ENCODE measurements at places on chromosomes 2 and 18.

GRCh38 chr2:101135412-101136296 is 15.5 kb downstream of the TBC1D8 start:
- DNase-seq: no peak

GRCh38 chr2:39546937-39547336 is 109.9 kb upstream of the MAP4K3 start:
- DNase-seq: no peak

DNA sequence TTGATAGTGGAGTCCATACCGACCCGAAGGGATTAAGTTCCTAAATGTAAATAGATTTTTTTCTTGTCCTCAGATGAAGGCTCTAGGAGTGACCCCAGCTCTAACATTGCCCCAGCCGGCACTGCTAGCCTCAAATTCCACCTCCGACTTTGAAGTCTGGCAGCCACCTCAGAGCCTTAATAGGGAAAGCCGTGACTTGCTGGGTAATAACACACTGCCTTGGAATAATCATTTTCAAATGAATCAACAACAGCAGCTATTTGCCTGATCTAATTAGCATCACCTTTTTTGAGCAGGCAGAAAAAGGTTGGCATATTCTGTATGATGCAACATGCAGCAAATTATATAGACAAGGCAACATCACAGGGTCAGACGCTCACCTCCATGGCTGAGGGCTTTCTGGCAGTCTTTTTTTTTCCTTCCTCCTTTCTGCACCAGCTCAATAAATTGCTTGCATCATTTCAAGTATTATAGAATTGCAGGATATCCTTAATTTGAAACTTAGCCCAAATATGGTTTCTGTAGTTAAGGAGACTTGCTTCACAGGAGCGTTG is 276.5 kb upstream of the ATP5MC3 start:
- no peak for DNase-seq

DNA sequence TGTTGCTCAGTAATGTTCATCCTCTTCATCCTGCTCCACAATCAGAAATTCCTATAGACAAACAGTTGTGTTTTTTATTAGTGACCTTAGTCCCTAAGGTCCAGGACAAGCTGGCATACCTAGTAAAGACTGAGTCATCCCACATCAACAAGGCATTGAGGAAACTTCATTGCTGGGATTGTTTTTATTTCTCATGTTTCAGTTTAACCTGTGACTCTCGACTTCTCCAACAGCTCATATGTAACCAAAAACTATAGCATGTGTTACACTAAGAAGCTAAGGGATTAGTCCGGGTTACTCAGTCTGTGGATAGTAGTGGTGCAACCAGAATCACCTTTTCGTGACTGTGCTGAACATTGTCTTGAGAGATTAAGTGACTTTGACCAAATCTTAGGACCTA is 292.1 kb downstream of the RDH14 start:
- DNase-seq: no peak

- no peak for DNase-seq
Measured at GRCh38 chr2:27149570-27150405, 984 bp downstream of the TCF23 start.

DNA sequence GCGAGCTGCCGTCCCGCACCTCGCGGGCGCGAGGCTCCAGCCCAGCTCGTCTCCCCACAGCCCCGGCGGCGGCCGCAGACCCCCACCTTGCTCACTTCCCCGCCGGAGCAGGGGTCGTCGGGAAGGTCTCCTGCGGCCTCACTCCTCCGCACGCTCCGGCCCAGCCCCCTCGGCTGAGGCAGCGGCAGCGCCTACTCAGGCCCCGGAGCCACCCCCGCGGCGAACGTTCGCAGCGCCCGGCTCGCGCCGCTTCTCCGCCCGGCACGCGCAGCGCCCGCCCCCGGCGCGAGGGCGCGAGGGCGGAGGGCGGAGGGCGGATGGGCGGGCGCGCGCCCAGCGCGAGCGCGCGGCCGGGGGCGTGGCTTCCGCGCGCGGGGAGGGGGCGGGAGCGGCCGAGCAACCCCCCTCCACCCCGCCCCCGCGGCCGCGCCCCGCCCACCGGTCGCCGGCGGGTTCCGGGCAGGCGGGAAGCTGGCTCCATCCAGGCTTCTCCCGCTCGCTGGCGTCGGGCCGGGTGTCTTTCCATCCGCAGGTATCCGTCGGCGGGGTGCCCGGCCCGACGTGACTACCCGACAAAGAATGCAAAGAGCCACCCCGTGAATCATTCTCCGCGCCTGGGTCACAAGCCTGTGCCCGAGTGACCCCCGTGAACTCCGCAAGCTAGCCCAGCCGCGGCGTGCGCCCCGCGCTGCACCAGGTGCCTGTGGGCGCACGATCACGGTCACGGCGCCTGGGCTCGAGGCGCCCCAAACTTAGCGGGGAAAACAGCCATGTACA is at the start of gene DTNB:
DTNB (minus strand) TSS at position 278 of the 777 bp plus-strand sequence. CDS start 20,917 bp downstream, outside the sequence.
- peak; percentile 65 for DNase-seq

GRCh38 chr18:13447621-13448334 is 229.2 kb downstream of the LDLRAD4 start:
- DNase-seq: no peak

GRCh38 chr2:175478096-175478768 is 296.7 kb upstream of the ATP5MC3 start:
- no peak for DNase-seq

- no peak for DNase-seq
Measured at GRCh38 chr18:74419761-74420160, 37.3 kb downstream of the DIPK1C start.

GRCh38 chr2:157267476-157267875 is 10.0 kb downstream of the GALNT5 start:
- DNase-seq: no peak

GRCh38 chr2:170222298-170222697 is 44.4 kb downstream of the MYO3B start:
- DNase-seq: no peak

- no peak for DNase-seq
Measured at GRCh38 chr18:32714571-32715148, 58.2 kb downstream of the KLHL14 start.

- DNase-seq: no peak
Measured at GRCh38 chr2:26479131-26479788, 1.3 kb upstream of the OTOF start.

DNA sequence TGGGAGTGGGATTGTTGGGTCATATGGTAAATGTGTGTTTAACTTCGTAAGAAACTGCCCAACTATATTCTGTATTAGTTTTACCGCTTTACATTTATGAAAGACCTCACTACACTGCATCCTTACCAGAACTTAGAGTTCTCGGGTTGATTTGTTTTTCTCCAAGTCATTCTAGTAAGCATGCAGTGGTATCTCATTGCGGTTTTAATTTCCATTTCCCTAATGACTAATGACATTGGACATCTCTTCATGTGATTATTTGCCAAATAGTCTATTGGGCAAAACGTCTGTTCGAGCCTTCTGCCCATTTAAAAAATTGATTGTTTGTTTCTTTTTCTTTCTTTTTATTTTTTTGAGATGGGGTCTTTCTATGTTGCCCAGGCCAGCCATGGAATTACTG is 6.8 kb downstream of the FBLN7 start:
- DNase-seq: no peak

- no peak for DNase-seq
Measured at GRCh38 chr2:173397539-173397938, 42.9 kb downstream of the CDCA7 start.

DNA sequence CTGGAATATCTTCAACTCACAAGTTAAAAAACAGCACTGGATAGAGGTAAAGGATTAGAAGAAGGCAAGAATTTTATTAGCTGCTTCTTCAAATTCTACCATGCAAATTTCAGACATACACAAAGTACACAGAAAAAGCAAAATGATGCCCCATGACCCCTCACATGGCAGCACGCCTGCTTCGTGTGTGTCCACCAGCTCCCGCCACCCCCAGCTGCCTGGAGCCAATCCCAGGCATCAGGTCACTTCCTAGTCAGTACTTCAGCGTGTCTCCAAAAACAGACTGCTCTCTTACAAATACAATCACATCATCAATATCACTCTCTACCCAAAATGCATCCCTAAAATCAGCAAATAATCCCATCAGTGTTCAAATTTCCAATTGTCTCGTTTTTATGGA is 35.8 kb downstream of the IMPA2 start:
- no peak for DNase-seq

- no peak for DNase-seq
Measured at GRCh38 chr2:21175895-21176646, 52.3 kb downstream of the TDRD15 start.

GRCh38 chr2:83595121-83595690 is 863.9 kb downstream of the SUCLG1 start:
- no peak for DNase-seq

- no peak for DNase-seq
Measured at GRCh38 chr18:11857177-11857887, 6.1 kb downstream of the CHMP1B start.

GRCh38 chr2:60529136-60529784 is 24.2 kb downstream of the BCL11A start:
- no peak for DNase-seq

DNA sequence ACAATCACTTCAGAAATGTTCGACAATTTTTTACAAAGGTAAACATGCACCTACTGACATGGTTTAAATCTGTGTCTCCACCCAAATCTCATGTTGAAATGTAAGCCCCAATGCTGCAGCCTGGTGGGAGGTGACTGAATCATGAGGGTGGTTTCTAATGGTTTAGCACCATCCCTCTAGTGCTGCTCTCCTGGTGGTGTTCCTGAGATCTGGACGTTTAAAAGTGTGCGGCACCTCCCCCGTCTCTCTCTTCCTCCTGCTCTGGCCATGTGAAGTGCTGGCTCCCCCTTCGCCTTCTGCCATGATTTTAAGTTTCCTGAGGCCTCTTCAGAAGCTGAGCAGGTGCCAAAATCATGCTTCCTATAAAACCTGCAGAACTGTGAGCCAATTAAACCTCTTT is 28.3 kb downstream of the MAP3K2 start:
- DNase-seq: no peak

DNA sequence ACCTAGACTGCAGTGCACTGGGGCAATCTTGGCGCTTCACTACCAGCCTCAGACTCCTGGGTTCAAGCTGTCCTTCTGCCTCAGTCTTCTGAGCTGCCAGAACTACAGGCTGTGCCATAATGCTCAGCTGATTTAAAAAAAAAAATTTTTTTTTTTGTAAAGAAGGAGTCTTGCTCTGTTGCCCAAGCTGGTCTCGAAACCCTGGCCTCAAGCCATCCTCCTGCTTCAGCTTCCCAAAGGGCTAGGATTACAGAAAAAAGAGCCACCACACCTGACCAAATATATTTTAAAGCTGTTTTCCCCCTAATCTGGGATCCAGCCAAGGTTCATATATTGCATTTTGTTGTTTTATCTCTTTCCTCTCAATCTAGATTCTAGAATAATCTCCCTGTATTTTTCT is 82.2 kb downstream of the RAB31 start:
- DNase-seq: no peak

GRCh38 chr2:109239720-109240119 is 110.7 kb downstream of the SH3RF3 start:
- no peak for DNase-seq

GRCh38 chr2:67515538-67515937 is 118.4 kb downstream of the ETAA1 start:
- no peak for DNase-seq

GRCh38 chr18:23648940-23649607 is 13.6 kb downstream of the ANKRD29 start:
- DNase-seq: no peak

DNA sequence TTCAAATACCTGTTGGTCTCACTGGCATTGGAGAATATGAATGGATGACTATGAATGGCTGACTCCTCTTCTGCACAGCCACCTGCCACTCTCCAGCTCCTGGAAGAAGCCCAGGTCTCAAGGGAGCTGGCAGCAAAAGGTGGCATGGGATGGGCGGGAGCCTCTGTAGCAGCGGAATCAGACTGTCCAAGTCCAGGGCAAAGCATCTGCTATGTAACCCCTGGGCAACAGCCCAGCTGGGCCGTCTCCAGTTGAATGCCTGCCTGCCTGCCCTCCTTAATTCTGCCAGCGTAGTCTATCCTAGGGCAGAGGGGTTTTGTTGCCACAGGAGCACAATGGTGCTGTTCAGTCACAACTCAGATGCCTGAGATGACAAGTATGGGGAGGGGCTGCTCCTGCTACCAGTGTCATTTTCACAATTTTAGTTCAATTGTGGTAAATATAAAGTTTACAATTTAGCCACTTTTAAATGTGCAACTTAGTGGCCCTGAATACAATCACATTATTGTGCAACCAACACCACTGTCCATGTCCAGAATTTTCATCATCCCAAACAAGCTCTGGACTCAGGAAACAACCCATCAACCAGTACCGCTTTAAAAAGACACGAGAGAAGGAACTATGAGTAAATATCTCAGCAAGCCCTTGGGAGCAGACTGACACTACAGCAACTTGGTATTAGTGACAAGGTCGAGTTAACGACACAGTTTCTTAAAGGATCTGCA is 115.2 kb downstream of the MYO5B start:
- no peak for DNase-seq

- no peak for DNase-seq
Measured at GRCh38 chr18:63762518-63762917, 12.7 kb upstream of the SERPINB7 start.
